ENCODE measurements at places on chromosomes 13 and 19. TPM values are rescaled to one million over a fixed set of nuclear protein-coding genes. Genes with fewer than 3 reads are reported as not detected.
A peak's percentile ranks its signal among the peaks of the same experiment; 100 is the strongest.

Gene GPC6
- 66.0 TPM for polyA plus RNA-seq

DNA sequence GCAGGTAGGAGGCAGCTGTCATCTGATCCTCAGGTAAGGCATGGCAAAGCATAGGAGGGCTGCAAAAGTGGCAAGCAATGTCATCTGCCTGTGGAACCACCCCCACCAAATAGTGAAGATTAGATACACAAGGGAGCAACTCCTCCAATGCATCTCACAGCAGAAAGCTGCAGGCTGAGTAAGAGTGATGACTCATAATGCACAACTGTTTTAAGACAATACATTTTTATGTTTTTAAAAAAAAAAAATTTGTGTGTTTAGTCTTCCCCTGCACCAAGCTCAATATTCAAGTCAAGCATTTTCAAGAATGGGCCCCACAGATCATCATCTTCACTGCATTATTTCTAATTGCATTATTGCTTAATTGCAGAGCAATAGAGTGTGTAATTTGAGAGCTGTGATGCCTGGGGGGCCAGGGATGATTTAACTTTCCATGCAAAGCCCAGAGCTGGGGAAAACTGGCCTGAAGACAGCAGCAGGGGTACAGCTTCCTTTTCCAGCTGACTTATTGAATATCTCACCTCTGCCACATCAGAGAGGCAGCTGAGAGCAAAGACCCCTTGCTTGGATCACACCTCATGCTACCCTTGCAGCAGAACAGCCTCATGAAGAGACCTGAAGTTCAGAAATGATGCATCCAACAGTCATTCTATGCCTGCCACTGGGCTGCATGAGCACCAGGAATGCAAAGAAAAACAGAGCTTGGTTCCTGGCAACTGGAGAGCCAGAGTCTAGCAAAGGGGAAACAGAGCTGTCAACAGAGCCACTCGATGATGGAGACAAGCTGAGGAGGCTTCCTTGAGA is 22.7 kb upstream of the POP4 start:
- DNase-seq: no peak

- no peak for DNase-seq
Observed at GRCh38 chr13:114079601-114080536, 52.6 kb downstream of the RASA3 start.

DNA sequence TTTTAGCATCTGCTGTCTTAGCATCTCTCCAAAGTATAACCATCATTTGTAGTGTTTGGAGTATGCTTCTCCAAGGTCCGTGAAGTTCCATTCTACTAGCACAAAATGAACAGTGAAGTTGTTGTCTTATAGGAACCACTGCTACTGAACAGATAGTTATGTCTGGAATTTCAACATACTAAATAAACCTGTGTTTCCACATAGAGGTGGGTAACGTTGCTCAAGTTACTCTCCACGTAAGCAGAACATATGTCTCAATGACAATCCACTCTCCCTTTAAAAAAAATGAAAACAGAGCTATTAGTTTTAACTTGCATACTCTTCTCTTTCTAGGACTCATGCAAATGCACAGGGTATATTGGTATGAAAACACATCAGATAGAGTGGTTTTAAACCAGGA is 184.3 kb upstream of the TRPC4 start:
- DNase-seq: no peak

- DNase-seq: no peak
Observed at GRCh38 chr13:79282976-79283375, 123.1 kb downstream of the RBM26 start.

- no peak for DNase-seq
Observed at GRCh38 chr19:31283701-31284100, 65.5 kb downstream of the TSHZ3 start.

GRCh38 chr19:4328243-4328990 is 10.2 kb downstream of the STAP2 start:
- peak; percentile 94 for DNase-seq

Gene FUT1
- polyA plus RNA-seq: 3.8 TPM

DNA sequence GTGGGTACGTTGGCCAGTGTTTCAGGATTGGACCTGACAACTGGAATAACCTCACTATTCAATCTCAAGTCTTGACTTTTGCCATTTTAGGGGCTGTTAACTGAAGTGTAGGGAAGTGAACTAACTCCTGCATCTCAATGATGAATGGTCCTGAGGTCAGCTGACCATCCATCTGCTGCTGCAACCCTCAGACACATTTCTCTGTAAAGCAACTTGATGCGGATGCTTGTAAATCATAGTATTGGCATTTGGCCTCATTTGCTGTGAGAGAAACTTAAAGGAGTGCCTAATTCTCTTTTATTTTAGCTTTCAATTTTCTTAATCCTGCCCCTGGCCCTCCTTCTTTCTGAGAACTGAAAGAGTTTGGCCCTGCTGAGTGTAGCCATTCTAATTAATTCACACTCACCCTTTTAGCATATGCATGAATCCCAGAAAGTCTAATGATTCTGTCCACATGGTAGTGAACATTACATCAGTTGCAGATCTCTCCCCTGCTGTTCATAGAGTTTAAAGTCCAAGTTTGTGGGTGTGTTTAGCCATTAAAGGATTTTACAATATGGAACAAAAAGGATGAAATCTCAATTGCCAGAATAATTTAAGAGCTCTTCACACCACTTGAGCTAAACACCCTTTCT is 1531.4 kb upstream of the SLC10A2 start:
- no peak for DNase-seq

DNA sequence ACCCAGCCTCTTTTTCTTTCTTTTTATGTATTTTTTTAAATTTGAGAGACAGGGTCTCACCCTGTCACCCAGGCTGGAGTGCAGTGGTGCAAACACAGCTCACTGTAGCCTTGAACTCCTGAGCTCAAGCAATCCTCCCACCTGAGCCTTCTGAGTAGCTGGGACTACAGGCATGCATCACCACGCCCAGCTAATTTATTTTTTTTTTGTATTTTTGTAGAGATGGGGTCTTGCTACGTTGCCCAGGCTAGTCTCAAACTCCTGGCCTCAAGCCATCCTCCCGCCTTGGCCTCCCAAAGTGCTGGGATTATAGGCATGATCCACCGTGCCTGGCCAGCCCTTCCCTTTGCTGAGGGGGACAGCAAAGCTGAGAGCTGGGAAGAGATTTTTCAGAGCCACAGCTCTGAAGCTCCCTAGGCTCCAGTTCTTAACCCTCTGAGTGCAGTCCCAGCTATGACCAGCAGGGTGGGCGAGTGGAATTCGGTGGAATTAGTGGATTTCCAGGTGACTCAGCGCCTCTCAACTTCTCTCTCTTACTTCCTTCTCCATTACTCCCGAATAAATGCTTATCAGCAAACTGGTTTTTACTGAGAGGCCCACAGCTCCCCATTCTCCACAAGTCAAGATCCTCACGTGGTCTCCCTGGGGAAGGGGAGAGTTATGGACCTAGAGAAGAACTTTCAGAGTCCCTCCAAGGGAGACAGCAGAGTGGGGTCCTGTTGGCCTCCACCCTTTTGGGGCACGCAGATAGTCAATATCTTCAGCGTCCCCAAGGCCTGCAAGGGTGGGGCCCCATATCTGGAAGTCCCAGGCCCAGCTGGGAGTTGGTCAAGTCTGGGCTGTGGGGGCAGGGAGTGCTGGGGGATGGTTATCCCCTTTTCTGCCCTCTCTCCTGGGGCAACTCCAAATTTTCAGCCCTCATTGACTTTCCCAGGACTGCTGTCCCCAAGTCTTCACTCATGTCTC is 1.2 kb downstream of the BLVRB start:
- DNase-seq: peak; percentile 83

DNA sequence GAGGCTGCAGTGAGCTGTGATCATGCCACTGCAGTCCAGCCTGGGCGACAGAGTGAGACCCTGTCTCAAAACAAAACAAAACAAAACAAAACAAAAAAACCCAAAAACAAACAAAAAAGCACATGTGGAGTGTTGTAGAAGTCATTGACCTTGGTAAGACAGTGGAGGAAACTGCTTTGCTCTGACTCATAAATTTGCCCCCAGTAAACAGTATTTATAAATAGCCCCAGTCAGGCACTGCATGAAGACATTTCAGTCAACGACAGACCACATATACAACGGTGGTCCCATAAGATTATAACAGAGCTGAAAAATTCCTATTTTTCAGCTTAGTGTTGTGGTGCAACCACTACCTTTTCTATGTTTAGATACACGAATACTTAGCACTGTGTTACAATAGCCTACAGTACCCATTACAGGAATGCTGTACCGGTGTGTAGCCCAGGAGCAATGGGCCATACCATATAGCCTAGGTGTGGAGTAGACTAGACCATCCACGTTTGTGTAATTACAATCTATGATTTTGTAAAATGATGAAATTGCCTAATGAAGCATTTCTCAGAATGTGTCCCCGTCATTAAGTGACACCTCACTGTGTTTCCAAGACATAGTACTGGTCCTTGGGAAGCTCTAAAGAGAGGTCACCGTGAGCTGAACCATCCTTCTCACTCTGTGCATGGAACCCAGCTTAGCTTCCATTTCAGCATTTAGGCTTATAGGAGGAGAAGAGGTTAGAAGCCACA is 1.1 kb downstream of the ARL11 start:
- DNase-seq: no peak
